ENCODE measurements at places on chromosomes 7 and 10.
A peak's percentile ranks its signal among the peaks of the same experiment; 100 is the strongest.

GRCh38 chr7:115914951-115915350 lies 115.6 kb downstream of the TFEC start:
- ATAC-seq, result no peak

DNA sequence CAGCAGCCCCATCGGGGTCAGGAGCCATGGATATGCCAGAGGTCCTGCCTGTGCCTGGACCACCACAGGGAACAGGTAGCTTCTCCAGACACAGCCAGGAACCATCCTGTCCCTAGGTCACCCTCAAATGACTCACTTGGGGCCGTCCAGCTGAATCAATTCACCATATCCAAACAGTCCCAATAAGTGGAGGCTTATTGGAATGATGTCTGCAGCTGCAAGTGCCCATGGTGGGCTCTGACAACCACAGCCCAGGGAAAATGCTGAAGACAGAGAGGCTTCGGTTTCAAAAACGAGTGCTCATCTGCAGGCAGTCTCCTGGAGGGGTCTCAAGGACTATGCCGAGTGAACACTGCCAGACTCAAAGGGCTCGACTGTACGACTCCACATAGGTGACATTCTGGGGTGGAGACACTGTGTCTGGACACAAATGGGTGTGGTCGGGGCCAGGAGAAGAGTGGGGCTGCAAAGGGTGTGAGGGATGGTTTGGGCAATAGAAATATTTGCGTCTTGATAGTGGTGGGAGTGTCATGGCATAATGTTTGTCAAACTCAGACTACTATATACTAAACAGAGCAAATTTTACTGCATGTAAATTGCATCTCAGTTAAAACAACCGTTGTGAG lies 204.8 kb downstream of the TNS3 start:
- ATAC-seq, result no peak

DNA sequence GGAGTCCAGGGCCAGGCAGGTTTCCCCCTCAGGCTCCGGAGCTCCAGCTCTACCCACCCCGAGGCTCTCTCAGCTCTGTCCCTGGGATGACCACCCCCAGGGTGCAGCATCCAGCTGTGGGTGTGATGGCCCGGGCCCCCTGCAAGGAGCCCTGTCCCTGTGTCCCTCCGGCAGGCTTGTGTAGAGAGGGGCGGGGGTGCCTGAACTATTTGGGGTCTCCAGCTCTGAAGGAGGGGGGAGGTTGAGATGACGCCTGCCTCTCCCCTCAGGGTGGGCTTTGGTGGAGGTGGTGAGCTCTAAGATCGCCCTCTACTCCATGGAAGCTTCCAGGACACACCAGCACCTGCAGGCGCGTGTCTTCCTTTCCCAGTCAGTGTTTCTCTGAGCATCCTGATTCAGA lies 39.4 kb downstream of the ADRA2A start:
- no peak for ATAC-seq

DNA sequence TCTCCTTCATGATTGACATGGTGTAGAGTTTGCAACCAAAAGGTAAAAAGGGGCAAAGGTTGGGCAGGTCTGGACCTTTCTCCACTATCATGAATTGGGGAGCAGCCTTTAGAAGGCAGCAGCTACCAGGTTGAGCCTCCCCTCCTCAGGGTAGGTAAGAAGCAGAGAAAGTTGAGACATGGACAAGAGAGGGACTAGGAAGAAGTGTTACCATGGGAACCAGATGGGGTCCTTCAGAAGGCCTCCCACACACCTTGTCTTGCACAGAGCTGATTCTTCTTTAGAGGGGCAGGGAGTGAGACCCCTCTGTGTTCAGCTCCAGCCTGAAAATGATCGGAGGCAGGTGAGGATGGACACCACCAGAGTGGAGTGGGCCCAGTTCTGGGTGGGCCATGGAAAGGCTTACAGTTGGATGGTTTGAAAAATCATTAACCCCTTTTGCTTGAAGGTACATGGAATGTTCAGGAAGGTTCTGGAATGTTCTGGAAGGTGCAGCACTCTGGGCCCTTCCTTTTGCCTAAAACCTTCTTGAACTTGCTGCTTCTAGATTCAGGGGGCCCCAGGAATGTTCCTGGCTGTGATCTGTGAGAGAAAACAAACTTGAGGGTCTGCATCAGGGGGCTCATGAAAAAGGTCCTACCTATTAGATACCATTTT lies 7.0 kb downstream of the VPS37D start:
- ATAC-seq, result no peak

DNA sequence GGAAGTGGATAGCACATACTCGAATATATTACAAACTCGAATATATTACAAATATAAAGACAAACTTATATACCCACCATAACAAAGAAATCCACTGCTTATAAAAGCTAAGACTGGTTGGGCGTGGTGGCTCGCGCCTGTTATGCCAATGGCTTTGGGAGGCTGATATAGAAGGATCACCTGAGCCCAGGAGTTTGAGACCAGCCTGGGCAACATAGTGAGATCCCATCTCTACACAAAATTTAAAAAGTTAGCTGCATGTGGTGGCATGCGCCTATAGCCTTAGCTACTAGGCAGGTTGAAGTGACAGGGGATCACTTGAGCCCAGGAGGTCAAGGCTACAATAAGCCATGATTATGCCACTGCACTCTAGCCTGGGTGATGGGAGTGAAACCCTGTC lies 20.4 kb downstream of the MCMBP start:
- ATAC-seq, result no peak

DNA sequence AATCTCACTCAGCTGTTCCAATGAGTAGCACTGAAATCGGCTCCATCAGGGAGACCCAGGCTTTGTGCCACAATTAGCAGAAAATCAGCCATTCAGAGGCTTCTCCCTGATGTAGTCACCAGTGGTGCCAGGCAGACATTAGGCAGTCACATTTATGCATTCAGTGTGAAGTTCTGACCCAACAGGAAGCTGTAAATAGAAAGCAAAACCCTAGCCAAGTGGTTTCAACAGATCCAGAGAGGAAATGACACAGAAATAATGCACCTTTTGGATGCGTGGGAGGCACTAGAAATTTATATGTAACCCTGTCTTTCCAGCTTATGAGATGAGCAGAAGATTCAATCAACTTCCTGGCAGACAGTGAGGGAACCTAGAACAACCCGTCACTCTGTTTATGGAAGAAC lies 186.4 kb downstream of the PDE1C start:
- ATAC-seq, result peak; percentile 66

DNA sequence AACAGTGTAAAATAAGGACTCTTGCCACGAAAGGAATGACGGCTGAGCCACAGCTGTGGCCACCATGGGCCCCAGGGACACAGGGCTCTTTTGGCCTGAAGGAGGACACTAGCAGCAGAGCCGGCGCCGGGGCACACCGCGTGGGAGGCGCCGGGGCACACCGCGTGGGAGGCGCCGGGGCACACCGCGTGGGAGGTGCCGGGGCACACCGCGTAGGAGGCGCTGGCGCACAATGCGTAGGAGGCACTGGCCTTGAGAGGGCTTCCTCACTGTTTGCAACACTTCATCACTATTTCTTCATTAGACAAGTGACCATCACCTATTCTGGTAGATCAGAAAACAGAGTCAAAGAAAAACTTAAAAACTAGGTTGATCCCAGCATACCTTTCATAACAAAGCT lies 23.4 kb downstream of the ESYT2 start:
- ATAC-seq, result no peak

GRCh38 chr7:117005449-117005848 lies 52.1 kb downstream of the ST7 start:
- no peak for ATAC-seq

GRCh38 chr10:114504769-114505579 lies 100.7 kb upstream of the AFAP1L2 start:
- ATAC-seq, result peak; percentile 17

GRCh38 chr10:133375357-133376115 lies 2.4 kb upstream of the ECHS1 start:
- no peak for ATAC-seq

Measured in esophagus mucosa (tissue), 1 donor.